Large intestine (tissue), 12 donors: ENCODE measurements at places on chromosomes 5 and 9. TPM values are rescaled to one million over a fixed set of nuclear protein-coding genes. Genes with fewer than 3 reads are reported as not detected.

The ZDHHC21 gene
- 16.7 TPM for polyA plus RNA-seq

The IRX1 gene
- 0.03 TPM for polyA plus RNA-seq

The KCNT1 gene
- polyA plus RNA-seq = 0.25 TPM

The SLC34A3 gene
- polyA plus RNA-seq = 36.9 TPM

The TAF11L5 gene
- polyA plus RNA-seq = not detected

The PLPP7 gene
- 1.1 TPM for polyA plus RNA-seq

The PCDHA9 gene
- polyA plus RNA-seq = 0.24 TPM

The BSPRY gene
- 9.5 TPM for polyA plus RNA-seq

The FCN1 gene
- 0.55 TPM for polyA plus RNA-seq
